Urinary bladder (tissue), 4 donors: ENCODE measurements at places on chromosomes 5 and 9.

DNA sequence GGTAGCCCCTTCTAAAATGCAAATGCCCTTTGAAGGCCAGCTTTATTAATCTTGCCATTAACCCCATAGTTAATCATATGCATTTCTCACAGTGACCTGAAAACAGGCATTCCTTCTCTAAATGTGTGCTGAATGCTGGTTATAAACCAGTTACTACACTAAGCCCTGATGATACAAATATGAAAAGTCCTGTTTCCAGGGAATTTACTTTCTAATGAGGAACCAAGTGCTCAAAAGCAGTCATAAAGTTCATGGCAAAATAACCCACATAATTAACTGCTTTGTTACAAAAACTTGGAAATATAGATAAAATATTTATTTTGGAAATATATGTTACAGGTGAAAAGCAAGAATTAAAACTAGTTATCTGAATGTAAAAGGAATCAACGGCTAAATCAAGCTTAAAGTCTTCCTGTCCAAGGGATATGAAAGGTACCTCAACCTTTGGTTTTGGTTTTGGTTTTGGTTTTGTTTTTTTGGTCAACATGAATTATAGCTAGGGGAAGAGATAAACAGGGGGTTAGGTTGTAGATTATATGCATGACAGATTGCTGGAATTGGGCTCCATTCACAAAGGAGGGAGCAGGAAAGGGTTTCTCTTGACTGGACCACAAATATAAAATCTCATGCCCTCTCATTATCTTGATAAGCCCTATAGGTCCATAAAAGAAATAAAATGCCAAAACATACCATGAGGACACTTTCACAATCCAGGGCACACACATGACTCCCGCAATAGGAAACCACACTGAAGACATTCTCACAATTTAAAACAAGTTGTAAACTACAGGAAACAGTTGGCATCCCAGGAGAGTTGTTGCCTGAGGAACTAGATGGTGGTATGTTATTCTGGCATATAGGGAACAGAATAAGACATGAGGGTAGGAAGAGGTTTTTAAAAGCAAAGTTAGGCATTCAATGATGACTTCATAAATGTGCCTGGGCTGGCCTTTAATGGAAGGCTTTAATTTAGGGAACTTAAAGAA, 46.7 kb upstream of the MACIR start:
- no peak for DNase-seq

GRCh38 chr9:91905991-91906469, 44.0 kb downstream of the ROR2 start:
- DNase-seq, result no peak

GRCh38 chr5:135600971-135601381, 22.2 kb upstream of the CXCL14 start:
- DNase-seq, result no peak

- DNase-seq, result no peak
Measured at GRCh38 chr5:166401391-166401790, 1890.1 kb upstream of the WWC1 start.

- peak; percentile 67 for DNase-seq
Measured at GRCh38 chr9:91197232-91198181, 164.2 kb downstream of the AUH start.

GRCh38 chr9:21399956-21400355, 9.0 kb upstream of the IFNA8 start:
- DNase-seq, result no peak

DNA sequence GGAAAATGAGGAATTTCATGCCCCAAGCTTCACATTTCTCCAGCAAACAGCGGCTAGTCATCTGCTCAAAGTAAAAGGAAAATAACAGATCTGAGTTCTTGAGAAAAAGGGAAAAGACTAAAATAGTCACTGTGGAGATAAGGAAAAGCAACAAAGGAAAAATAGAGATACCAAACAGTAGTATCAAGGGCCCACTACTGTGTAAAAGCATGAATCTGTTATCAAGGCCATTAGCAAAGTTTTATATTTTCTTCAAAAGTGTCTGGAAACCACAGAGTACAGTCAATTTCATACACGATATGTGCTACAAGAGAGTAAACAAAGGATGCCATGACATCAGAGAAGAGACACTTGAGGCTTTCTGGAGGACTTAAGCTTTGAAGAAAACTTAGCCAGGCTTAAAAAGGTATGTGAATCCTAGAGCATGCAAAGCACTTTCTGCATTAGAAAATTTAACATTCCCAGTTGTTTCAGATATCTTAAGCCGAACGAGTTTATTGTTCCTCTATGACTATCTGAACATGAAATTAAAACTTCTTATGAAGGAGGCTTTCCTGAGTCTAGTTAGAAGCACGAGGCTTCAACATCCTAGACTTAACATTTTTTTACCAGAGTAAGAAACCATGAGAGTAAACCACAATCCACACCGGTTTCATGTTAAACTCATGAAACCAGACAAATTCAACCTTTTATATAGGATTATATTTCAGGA, 1.2 kb downstream of the TTC33 start:
- DNase-seq, result peak; percentile 54

DNA sequence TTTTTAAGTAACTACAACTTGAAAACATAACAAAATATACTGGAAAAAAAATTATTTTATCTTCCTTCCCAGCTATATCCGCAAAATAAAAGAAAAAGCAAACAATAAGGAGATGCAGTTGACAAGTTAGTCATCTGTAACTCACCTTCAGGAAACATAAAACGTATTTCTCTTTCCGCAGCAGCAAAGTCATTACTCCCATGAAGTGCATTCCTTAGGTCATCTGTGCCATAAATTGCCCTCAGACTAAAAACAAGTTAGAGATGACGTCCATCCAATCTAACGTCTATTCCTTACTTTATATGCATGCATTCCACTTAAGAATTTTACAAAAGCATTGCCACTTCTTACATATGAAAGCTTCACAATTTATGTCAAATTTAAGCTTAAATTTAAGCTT, 10.9 kb downstream of the NME5 start:
- DNase-seq, result no peak

DNA sequence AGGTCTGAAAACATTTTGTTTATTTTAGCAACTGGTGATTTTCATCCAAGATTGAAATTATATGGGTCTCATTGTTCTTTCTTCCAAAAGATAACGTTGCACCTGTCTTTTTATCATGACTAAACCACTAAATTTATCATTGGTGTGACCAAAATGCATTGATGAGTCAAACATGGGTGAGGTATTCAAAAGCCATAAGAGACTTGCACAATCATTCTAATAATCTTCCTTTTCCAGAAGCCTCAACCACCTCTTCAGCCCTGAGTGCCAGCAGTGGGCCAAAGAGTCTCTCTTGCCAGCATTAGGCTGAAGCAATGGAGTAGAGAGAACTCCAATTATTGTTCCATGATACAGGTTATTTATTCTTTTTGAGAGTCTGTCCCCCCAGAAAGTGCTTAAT, 198.9 kb downstream of the LURAP1L start:
- DNase-seq, result no peak

DNA sequence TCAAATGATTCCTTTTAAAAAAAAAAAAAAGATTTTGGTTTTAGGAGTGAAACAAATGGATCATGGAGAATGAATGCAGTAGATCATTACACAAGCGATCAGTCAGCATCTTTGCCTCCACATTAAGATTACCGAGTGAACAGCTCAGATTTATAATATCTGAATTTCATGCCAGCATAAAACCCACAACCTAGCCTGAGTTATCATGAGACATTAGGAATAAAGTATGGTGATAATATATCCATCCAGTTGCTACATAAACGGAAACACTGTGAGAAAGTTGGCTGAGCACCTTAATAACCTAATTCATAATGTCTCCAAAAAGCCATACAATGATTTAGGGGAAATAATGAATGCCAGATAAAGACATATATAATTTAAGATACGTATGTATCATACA, 553.1 kb upstream of the TUSC1 start:
- no peak for DNase-seq

- DNase-seq, result no peak
Measured at GRCh38 chr5:68720884-68721610, 372.8 kb upstream of the SLC30A5 start.

DNA sequence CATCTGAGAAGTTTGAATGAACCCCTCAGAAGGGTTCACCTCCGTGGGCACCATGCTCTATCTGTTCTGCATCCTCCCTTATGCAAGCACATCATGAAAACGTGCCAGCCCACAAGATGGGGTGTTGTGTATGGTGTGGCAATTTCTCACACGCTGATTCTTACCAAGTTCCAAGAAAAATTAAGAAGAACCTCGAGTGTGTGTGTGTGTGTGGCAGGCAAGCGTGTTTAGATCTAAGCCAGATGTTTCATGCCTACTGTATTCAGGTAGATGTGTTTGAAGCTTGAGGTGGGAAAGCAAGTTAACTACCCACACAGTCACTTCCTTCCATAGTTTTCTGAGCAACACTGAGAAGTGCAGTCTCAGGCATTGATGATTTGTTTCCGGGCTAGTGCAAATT, 77.7 kb upstream of the GNA14 start:
- DNase-seq, result no peak

GRCh38 chr9:124870723-124871122, 8.8 kb downstream of the ARPC5L start:
- DNase-seq, result no peak

- no peak for DNase-seq
Measured at GRCh38 chr9:92807031-92807756, 42.6 kb upstream of the BICD2 start.

DNA sequence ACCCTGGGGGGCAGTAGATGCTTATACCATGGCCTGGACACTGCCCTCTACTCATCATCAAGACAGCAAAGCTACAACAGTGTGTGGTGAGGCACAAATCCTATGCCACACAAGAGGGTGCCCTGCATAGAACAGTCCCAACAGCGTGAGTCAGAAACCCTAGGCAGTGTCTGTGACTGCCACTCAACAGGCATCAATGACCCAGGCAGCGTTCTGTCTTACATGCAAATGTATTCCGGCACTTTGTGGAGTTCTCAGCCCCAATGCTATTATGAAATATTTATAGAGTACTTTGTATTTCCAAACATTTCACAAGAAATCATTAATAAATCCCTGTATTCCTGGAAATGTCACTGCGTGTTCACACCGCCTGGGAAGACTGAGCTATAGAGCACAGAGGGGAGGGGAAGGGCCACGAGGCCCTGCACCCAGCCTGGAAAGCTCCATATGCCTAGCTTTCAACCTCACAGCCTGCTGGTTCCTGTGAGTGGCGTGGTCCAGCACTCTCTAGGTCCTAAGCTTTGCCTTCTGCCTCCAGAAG, 77.7 kb downstream of the NIPSNAP3B start:
- no peak for DNase-seq

GRCh38 chr9:121929893-121930875, 162.9 kb downstream of the TTLL11 start:
- DNase-seq, result no peak

DNA sequence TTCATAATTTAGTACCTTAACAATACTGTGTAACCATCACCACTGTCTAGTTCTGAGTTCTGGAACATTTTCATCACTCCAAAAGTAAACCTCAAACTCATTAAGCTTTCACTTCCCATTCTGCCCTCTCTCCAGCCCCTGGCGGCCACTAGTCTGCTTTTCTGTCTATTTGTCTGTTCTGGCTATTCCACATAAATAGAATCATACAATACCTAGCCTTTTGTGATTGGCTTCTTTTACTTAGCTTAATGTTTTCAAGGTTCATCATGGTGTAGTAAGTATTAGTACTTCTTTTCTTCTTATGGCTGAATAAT, 138.7 kb downstream of the RAPGEF6 start:
- no peak for DNase-seq

GRCh38 chr9:131112374-131113154, 12.8 kb upstream of the NUP214 start:
- DNase-seq, result no peak

- no peak for DNase-seq
Measured at GRCh38 chr9:79221084-79221483, 350.7 kb upstream of the TLE4 start.

DNA sequence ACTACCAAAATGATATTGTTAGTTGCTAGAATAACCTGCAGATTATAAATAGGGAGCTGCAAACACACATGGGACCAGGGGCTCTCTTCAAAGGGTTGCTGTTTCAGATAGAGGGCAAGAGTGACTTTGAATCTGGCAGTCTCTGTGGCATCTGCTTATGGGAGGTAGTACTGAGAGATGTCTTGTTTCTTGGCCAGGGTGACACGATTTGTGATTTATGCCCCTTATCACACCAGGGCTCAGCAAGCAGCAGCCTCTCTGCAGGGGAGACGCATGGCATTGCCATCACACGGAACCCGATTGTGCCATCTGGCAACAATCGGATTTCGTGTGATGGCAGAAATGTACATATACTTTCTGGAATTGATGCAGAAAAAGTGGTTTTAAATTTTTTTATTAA, 615.6 kb downstream of the ZNF608 start:
- no peak for DNase-seq

GRCh38 chr9:581673-582497, 259.6 kb upstream of the DMRT1 start:
- DNase-seq, result no peak

DNA sequence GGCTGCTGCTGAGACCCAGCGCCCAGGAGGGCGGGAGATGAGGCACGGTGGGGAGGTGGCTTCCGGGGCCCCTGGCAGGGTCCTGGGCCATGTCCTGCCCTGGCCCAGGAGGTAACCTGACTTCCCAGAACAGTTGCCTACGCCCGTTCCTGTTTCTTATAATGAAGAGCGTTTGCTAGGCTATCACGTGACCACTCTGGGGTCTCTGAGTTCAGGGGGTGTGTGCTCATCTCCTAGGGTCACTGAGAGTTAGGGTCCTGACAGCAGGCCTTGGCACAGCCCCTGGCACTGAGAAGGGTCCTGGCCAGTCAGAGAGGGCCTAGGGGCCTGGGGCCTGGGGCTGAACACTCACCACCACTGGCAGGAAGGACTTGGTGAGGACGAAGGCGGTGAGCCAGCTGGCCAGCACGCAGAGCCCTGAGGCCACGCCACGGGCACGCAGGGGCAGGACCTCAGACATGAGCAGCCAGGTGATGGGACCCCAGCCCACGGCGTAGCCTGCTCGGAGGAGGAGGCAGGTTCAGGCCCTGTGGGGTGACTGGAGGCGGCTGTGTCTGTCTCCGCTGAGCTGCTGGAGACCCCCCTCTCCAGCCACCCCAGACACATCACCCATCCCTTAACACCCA, 6.0 kb downstream of the SLC2A6 start:
- no peak for DNase-seq

- DNase-seq, result no peak
Measured at GRCh38 chr9:126818482-126818881, 13.6 kb downstream of the ZBTB43 start.

DNA sequence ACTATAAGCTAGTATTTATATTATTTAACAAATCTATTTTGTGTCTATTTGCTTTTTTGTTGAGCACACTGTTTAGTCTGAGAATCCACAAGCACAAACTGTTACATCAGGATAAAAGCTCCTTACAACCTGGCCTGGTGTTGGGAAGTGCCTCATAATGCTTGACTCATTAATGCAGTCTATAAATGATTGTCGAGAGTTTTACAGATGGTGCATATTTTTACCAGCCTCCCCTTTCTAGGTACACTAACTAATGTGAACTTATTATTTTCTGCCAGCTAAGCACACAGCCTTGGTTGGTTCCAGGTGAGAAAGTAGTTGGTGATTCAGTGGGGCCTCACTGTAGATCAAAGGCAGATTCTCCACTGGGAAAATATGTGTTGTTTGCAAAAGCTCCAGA, 151.0 kb upstream of the ADAMTS16 start:
- DNase-seq, result no peak

GRCh38 chr9:78577156-78577906, 280.4 kb downstream of the PSAT1 start:
- no peak for DNase-seq
